Activated T-cell treated with anti-CD3 and anti-CD28 coated beads, Interleukin-2, amount 50 U/mL, for 1 hour (primary cell): ENCODE measurements at places on chromosomes 16 and 17.

- no peak for DNase-seq
These were observed 772 bp downstream of the PFAS start for GRCh38 chr17:8249621-8250500.

GRCh38 chr17:8300226-8300625 lies 5.0 kb upstream of the SLC25A35 start:
- DNase-seq = no peak

GRCh38 chr16:84568066-84568465 lies 49.8 kb downstream of the COTL1 start:
- no peak for DNase-seq

- DNase-seq = no peak
These were observed 32.6 kb downstream of the HS3ST3B1 start for GRCh38 chr17:14333506-14333905.

DNA sequence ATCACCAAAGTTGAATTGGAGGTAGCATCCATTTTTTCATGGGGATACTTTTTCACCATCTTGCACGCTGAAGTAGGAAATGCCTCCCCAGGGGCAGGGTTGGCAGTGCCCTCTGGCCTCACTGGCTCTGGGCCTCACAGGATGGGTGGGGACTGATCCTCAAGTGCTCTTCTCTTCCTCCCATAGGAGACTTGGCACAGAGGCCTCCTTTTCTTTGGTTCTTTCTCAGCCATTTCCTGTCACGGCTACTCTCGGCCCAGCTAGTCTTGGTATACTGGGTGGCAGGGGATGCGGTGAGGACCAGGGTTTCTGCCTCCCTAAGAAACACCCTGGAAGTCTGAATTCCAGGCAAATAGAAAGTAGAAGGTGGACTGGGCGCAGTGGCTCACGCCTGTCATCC lies 58.2 kb downstream of the PECAM1 start:
- no peak for DNase-seq

DNA sequence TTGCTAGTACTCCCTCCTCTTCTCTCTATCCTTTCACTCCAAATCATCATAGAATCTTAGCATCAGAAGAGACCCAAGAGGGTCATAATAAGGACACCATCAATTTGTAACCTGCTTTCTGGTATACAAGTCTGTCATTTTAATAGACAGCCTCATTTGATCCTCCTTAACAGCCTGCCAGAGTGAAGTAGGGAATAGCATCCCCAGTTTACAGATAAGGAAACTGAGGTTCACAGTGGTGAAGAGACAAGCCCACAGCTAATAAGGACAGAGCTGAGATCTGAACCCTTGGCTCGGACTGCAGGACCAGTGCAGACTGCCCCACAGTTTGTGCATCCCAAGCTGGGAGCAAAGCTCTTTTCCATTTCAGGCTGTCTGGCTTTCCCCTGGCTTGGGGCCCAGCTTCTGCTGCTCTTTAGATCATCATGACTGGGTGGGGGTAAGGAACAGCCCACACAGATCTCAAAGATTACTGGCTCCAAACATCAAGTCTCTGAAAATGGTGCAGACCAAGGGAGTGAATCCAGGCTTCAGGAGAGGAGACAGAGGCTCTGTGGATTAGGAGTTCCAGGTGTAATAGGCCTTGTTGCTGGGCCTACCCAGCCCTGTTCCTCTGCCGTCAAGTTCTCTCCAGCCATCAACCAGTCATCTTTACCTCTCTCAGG lies 10.3 kb upstream of the IGFBP4 start:
- DNase-seq = no peak

DNA sequence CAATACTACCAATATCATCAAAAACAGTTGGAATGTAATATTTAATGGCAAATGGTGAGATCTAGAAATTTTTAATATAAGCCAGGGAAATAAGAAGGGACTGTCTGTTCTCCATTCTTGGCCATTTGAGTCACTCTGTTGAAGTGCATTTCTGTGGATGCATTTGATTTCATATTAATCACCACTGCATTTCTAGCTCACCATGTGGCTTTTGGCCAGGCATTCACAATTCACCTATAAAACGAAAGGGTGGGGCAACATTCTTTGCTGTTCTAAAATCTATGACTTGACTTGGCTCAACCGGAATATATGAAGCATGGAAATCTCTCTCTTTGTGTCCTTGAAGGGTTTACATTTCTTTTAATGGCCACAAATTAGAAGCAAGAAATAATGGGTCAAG lies 483.0 kb downstream of the SLC39A11 start:
- DNase-seq = no peak

DNA sequence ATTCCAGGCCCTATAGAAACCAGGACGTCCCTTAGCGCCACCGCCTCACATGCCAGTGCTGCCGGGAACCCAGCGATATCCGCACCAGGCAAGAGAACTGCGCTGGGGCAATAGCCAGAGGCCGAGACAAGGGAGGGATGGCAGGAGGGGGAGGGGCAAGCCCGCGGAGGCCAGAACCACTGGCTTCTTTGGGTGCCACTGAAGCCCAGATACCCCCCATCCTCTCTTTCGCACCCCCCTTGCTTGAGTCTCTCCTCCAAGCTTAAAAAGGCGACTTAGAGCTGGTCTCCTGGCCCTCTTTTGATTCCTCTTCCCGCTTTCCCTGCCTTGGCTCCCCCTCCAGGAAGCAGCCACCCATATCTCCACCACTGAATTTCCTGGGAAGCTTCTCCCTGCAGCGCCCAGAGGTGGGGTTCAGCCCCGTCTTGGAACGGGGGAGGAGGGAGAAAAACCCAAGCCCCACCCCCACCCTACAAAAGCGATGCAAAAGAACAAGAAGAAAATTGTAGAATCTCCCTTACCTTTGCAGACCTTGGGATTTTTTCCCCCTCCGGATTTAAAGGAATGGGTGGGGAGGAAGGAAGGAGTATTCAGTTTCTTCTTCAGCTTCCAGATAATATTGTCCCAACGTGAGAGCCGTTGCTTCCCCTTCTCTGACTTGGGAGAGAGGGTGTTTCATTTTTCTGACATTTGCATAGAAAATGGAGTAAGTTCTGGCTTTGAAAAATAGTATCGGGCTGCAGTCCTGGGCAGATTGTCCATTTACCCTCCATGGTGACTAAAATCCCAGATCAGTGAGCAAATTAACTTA lies 622 bp downstream of the HOXB6 start:
- DNase-seq = no peak

DNA sequence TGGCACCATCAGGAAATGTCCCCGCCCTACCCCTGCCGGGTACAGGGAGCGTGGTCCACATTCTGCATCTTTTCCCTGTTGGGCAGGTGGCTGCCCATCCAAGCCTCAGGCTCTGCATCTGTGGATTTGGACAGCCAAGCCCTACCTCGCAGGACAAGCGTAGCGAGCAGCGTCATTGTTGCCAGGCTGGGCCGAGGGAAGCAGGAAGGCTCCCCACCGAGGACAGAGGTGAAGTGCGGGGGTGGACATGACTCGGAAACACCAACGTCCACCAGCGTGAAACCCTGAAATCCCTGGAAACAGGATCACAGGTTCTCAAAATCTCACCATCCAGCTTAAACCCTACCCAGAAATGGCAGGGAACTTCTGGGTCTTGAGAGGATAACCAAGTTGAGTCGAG lies 73.6 kb downstream of the SOCS1 start:
- no peak for DNase-seq

GRCh38 chr17:59257101-59257500 lies 36.8 kb downstream of the GDPD1 start:
- DNase-seq = no peak

- no peak for DNase-seq
These were observed 6.5 kb downstream of the NATD1 start for GRCh38 chr17:21246698-21247097.

- DNase-seq = peak; percentile 88
These were observed at the start of gene ALG1 for GRCh38 chr16:5071681-5072333. Gene ALG1, plus strand, starts transcription at chr16:5071843. Its CDS starts 7 bp downstream, at chr16:5071850.

- DNase-seq = peak; percentile 61
These were observed 35.7 kb downstream of the CACNA1H start for GRCh38 chr16:1188432-1189189.

DNA sequence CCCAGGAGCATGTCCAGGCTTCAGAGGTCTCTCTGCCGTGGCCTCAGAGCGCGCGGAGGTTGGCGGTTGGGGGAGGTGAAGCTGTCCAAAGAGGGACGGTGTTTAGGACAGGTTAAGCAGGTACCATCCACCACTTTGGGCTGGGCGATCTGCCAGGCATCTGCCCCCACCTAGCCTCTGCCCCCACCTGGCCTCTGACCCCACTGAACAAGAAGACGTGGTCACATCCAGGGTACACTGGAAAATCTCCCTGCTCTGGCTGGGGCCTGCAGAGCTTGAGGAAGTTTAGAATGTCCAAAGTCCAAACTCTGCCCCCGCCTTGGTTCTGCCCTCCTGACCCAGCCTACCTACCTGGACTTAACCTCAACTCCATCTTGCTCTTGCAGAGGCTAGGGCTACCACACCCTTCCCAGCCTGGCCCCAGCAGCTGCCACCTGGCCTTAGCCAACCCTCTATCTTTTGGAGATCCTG lies 1.6 kb downstream of the ITGA3 start:
- DNase-seq = no peak

DNA sequence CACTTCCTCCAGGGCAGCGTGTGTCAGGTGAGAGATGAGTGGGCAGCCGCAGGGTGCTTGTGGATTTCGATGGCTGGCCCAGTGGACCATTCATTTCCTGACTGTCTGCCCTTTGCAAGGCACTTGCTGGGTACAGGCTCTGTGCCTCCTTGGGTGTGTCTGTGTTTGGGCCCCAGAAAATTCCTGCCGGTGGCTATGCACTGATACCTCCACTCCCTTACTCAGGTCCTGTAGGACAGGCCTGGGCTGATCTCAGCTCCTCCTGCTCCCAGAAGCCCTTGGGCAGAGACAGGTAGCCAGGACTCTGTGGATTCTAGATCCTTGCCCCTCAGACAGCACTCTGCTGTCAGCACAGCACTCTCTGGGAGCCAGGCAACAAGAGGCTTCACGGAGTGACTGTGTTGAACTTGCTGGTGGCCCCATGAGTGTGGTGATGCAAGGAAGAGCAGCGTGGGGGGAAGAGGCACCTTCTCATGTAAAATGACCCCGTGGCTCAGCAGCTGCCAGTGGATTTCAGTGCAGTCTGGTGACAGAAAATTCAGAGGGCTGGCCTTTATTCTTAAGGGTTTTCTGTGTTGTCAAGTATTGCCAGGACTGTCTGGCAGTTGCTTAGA lies 29.0 kb downstream of the PGS1 start:
- no peak for DNase-seq

GRCh38 chr16:72969146-72969545 lies 78.8 kb downstream of the ZFHX3 start:
- DNase-seq = no peak

DNA sequence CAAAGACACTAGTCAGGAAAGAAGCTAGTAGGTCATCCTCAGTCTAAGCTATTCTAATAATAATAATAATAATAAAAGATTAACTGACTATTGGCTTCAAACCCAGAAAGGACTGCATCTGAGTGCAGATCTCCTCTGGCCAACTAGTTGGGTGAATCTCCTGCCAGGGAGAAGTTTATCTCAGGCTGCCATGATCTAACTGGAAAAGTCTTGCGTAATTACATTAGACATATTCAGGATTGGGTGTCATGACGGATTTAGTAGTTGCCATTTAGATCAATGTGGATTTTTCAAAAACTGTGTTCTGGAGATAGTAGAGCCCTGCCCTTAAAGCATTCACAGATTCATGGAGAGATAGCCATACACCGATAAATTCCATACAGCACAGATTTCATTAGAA lies 69.5 kb downstream of the KIF2B start:
- no peak for DNase-seq

GRCh38 chr16:29811896-29812665 lies at the start of gene PRRT2:
Gene PRRT2, plus strand, starts transcription at chr16:29812193. Its CDS starts 862 bp downstream, at chr16:29813055.
- peak; percentile 55 for DNase-seq

GRCh38 chr16:5193861-5194260 lies 96.3 kb upstream of the EEF2KMT start:
- no peak for DNase-seq

DNA sequence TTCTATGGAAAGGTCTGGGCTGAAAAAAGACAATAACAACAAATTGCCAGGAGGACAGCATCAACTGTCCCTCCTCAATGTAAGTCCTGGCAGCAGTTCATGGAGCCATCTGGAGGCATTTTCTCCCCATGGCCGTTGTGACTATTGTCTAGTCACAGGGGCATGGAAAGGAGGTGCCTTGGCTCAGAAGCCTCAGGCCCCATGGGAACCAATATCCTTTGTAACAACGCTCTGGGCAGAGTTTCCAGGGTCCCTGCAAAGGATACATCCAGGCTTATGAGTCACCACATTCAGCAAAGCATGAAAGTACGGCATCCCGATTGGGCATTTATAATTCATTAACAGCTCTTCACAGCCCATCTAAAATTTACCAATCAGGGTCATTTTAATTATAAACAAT lies 85.2 kb downstream of the GLG1 start:
- DNase-seq = no peak

DNA sequence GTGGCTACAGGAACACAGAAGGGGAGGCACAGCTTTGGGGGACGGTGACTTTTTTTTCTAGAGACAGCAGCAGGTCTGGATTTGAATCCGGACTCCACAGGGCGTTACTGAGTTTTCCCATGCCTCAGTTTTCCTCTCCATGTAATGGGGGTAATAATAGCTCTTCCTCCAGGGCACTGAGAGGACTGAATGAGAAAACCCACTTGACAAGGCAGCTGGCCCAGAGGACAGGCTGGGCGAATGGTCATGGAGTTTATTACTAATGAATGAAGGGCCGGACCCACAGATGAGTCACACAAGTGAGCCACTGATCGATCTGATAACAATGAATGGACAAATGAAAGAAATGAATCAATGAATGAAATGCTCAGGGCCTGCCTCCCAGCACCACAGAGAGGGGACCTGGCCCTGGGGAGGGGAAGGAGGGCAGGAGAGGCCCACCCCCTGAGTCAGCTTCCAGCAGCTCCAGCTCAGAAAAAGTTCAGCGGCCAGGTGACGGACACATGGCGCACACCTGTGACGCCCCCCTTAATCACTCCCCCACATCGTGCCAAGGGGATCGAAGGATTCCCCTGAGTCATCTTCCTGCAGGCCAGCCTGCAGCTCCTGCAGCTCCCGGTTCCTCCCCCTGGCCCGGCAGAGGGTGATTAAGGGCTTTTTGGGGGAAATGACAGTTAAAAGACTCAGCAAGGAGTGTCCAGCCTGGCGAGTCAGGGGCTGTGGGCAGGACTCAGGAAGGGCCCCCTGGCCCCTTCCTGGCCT lies 54.3 kb downstream of the SOCS1 start:
- no peak for DNase-seq
